ENCODE measurements at places on chromosomes 7 and 10.
A peak's percentile ranks its signal among the peaks of the same experiment; 100 is the strongest.

- DNase-seq = peak; percentile 12
Measured at GRCh38 chr7:118858651-118859149, 634.2 kb downstream of the ANKRD7 start.

- DNase-seq = peak; percentile 32
Measured at GRCh38 chr7:47568547-47568946, 13.4 kb downstream of the TNS3 start.

DNA sequence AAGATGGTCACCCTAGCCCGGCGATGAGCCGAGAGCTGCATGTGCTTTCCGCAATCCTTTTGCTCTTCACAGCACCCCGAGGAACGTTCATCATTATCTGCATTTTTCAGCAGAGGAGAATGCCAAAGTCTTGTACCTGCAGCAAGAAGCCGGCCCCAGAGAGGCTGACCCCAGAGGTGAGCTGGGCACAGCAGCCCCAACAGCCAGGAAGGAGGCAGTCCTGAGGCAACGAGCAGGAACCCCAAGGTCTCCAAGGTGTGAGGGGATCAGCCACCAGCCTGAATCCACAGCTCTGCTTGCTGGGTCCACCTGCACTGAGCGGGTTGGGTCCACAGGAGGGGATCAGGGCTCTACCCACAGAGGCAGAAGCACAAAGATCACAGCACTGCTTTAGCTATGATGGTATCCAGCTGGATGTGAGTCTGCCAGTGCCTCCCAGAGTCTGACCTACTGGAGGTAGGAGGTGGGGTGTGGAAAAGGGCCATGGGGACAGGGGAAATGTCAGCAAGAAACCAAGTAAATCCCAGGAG is 16.8 kb upstream of the GDF10 start:
- no peak for DNase-seq

- no peak for DNase-seq
Measured at GRCh38 chr7:103576641-103577040, 130.6 kb upstream of the SLC26A5 start.

DNA sequence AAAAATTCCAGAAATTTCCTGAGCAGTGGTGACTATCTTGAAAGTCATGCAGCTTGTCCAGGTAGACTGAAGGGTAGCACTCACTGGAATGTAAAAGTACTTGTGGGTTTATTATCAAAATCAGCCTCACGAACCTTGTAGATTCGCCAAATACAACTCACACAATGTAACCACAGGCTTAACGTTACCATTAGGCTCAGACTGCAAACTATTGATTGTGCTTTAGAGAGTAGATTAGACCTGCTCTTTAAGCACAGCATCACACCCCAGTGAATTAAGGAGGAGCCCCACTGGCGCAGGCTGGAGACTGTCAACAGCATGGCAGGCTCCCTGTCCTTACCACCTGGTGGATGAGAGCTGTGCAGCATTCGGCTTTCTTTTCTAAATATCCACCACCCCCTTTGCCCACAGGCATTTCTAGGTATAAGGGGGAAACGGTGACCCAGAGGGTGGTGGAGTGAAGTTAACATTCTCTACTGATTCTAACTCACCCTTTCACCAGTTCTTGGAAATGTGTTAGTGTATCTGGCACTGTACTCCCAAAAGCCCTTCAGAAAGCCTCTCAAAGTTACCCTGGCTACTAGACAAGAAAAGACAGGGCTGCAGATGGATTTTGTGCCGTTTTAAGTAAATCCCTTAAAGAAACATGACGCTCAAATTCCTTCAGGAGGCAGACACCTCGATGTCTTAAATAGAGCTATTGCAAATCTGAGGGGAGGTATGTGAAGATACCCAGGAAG is 56.6 kb downstream of the GSDME start:
- DNase-seq = no peak

DNA sequence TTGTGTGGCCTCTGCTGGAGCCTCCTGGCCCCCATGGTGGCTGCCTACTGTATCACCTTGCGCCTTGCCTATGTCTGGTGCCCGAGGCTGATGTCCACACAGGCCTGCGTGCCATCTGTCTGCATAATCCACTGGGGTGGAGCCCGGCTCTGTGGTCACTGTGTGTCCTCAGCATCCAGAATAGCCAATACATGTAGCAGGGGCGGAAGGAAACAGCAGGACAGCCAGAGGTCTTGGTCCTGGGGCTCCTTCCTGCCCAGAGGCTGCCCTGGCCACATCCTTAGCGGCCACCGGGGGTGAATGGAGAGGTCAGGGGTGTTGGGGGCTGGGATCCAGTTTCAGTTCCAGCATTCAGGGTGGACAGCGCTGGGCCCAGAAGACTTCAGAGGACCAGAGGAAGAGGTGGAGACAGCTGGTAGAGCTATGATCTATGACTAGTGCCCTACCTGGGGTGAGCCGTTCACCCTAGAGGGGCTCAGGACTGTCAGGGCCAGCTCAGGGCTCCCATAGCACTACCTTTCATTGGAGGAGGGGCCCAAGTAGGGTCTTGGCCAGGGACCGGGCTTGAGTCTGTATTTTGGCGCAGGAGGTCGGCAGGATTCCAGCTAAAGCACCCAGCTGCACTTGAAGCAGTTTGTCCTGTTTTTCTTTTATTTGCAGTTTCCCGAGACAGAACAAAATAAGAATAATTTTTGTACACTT is 15.9 kb downstream of the YKT6 start:
- no peak for DNase-seq

DNA sequence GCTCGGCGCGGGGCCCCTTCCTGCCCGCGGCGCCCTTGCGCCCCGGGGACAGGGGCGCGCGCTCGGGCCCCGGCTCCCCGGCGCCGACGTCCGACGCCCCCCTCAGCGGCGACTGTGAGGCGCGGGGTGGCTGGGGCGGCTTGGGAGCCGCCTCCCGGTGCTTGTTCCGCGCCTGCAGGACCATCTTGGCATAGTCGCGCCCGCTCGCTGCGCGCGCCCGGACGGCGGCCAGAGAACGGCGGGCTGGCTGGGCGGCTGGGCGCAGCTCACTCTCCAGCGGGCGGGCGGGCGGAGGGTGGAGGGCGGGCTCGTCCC is at the start of gene DPY19L1:
DPY19L1 (minus strand) TSS at position 275 of the 315 bp plus-strand sequence; CDS start at position 184, 91 bp downstream.
- no peak for DNase-seq

DNA sequence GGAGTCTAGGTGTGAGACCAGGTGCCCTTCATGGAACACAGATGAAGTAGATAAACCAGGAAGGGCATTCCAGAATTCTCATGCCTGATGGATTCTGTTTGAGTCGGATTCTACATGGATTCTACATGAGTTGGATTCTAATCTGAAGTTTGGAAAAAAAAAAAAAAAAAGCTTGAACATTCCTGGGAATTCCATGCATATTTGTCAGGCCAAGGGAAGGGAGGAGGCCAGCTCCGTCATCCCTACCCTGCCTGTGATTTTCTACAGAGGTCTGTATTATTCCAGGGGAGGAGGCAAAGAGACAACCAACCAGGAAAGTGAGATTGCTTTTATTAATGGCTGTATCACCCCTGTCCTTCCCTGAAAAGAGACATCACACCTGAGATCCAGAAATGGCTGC is 27.8 kb upstream of the EBLN1 start:
- no peak for DNase-seq

DNA sequence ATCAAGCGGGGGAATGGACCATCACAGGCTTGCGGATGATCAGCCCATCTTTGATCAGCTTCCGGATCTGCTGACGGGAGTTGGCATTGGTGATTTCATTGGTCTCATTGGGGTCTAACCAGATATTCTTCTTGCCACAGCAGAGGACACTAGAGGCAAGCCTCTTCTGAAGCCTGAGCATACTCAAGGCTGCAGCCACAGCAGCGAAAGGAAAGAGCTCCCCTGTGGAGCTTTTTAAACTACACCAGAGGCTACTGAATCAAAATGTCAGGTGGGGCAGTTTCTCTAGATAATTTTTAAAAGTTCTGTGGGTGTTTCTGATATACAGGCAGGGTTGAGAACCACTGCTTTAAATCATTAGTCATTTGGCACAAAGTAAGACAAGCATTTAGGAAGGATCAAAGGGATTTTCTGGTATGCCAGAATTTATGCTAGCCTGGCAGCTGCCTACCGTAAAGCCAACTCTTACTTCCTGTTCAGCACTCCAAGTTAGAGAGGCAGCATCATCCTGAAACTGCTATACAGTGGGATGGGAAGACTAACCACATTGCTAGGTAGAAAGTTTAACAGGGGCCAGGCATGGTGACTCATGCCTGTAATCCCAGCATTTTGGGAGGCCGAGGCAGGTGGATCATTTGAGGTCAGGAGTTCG is 7.0 kb downstream of the NAPEPLD start:
- DNase-seq = no peak

- DNase-seq = no peak
Measured at GRCh38 chr10:114408112-114408967, 4.0 kb upstream of the AFAP1L2 start.

GRCh38 chr7:79377097-79377496 is 76.4 kb downstream of the MAGI2 start:
- no peak for DNase-seq

GRCh38 chr7:71766016-71766415 is 634.1 kb downstream of the GALNT17 start:
- no peak for DNase-seq

DNA sequence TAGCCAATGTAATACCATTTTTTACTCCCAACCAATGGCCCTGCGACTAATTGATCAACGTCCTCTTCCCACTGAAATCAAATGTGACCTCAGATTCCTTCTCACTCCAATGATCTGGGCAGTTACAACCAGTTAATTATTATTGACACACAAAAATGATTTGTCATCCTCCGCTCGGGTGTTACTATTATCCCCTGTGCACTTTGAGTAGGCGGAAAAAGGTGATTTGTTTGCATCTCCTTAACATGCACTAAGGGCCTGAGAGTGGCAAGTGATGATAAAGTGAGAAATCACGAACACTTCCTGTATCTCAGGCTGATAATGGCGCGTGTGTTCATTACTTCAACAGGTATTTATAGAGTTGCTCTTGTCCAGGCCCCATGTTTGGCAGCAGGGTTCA is 40.9 kb upstream of the PNLIP start:
- DNase-seq = no peak

- DNase-seq = no peak
Measured at GRCh38 chr10:91779011-91779605, 19.1 kb upstream of the TNKS2 start.

DNA sequence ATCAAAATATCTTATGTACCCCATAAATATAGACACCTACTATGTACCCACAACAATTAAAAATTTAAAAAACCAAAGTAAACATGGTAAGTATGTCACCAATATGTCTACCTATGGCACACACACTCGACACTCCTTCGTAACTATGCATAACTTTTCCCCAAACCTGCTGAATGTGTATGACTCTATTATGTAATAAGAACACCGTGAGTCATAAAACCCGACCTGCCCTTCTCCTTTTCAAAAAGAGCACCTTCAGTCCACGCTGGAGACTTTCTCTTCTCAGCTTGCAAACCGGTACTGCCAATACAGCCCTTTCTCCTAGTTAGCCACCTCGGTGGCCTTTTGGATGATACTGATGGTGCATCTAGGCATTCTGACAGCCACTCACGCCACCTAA is 186.3 kb downstream of the PRPF18 start:
- no peak for DNase-seq

DNA sequence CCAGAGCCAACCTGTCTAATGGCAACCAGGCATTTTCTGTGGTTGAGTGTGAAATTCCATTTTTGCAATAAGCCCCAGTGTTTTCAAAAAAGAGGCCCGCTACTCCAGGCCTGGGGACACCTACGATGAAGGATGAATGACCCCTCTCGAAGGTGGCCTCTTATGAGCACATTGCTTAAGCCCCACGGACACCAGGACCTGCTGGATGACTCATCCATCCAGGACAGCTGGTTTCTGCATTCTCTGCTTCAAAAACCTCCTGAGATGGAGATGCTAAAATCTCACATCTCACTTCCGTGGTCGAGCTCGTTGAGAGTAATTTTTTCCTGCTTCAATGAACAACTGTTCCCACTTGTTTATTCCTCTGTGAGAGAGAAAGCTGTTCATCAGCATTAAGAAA is 150.2 kb upstream of the FZD8 start:
- no peak for DNase-seq

GRCh38 chr7:131941291-131941690 is 384.9 kb upstream of the PODXL start:
- DNase-seq = no peak

GRCh38 chr10:26318672-26319071 is 102.1 kb downstream of the GAD2 start:
- DNase-seq = no peak

GRCh38 chr10:6398399-6398798 is 181.7 kb downstream of the PRKCQ start:
- no peak for DNase-seq

- no peak for DNase-seq
Measured at GRCh38 chr7:87318741-87319140, 26.7 kb upstream of the CROT start.

DNA sequence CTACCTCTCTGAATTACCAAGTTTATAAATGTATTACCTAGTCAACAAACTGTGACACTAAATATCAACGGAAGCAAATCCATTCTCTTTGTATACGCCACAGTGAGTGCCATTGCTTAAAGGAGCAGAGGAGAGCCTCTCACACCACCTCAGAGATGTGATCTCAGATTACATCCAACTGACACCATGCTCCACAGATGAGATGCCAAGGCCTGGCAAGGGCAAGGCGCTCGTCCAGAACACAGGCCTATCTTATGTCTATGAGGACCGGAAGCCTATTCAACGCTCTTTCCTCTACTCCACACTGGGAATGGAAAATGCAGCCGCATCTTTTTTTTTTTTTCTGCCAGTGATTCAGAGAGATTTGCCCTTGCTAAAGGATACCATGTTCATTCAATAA is 11.4 kb downstream of the PDIA4 start:
- no peak for DNase-seq

- DNase-seq = no peak
Measured at GRCh38 chr7:151025924-151026671, 1.8 kb upstream of the ATG9B start.

GRCh38 chr7:33642312-33642711 is 263.0 kb upstream of the BMPER start:
- no peak for DNase-seq

- DNase-seq = no peak
Measured at GRCh38 chr7:89605362-89605761, 548.9 kb upstream of the STEAP1 start.

- no peak for DNase-seq
Measured at GRCh38 chr7:131244259-131244852, 83.3 kb upstream of the MKLN1 start.

GRCh38 chr7:30989008-30989823 is 25.5 kb downstream of the GHRHR start:
- no peak for DNase-seq

DNA sequence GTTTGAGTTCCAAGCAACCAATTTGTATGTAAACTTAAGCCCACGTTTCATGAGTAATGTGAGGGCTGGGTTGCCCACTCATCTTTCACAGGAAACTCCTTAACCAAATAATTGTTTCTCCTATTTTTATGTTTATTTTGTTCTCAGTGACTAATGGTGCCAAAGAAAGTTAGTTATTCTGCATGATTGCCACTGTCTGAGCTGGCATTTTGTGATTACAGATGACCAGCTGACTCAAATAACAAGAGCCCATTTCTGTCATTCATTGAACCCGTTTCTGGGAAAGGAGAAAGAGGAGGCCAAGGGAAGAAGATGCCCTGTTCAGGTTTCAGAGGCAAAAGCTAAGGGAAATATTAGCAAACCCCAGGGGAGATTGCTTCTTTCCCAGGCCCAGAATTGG is 186.9 kb upstream of the MYO3A start:
- DNase-seq = no peak

GRCh38 chr7:149125189-149125862 is 798 bp downstream of the ZNF425 start:
- no peak for DNase-seq

Measured in CD4-positive, alpha-beta T cell treated with Interferon gamma for 1 hour (primary cell).